MG63 (cell line): ENCODE measurements at places on chromosomes 2 and 18. TPM values are rescaled to one million over a fixed set of nuclear protein-coding genes. Genes with fewer than 3 reads are reported as not detected.
A peak's percentile ranks its signal among the peaks of the same experiment; 100 is the strongest.

GRCh38 chr2:183490914-183491313 is 366.7 kb downstream of the NUP35 start:
- peak; percentile 87 for DNase-seq

DNA sequence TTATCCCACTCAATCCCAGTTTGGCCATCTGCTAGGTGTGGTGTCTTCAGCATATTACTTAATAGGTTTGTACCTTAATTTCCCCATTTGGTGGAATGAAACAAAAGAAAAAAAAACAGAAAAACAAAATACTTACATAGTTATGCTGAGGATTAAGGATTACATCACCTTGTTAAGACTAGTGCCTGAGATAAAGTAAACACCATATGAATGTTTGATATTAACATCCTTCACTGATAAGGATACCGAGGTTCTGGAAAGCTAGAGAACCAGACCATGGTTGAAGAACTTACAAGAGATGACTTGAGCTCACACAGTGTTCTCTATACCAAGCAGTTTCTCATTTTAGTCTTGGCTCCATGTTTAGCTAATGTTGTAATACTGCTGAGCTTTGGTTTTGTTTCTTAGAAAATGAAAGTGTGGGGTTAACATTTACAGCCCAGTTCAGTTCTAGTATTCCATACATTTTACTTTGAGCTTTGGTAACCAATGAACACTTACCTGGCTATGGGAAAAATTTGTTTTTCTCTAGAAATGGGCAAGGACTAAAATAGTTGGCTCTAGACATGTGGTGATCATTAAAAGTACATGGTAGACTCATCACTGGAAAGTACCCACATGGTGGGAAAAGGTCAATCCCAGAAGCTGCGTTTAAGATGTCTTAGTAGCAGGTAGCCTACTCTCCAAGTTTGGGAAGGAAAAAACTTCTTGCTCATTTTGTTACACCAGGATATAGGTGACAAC is 5.8 kb upstream of the GPD2 start:
- DNase-seq = no peak

- no peak for DNase-seq
Observed at GRCh38 chr18:9146224-9146623, 9.6 kb downstream of the ANKRD12 start.

GRCh38 chr2:135664623-135665068 is 77.0 kb upstream of the UBXN4 start:
- no peak for DNase-seq

DNA sequence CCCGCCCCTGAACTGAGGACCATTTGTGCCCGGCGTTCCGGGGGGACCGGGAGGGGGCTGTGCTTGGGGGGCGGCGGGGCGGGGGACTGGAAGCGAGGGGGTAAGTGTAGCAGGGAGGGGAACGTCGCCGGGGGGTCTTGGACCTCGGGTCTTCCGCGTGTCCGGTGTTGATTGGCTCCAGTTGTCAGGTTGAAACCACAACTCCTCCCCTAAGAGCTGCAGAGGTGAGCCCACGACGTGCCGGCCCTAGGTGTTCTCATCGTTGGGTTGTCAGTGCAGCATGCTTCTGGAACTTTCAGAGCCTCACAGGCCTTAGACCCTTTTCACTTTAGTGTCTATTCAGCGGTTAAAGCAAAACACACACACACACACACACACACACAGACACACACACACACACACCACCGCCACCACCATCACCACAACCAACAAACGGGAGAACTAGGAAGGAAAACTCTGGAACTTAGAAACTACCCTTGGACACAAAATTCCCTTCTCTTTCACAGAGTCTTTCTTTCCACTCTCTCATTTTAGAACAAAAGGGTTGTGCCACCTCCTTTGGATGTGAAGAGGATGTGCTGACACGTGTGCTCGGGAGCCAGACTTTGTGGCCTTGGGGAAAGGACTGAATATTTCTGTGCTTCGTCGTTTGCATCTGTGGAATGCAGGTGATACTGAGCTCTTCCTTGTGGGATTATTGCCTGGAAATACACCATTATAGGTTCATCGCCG is 6.7 kb upstream of the DLX2 start:
- no peak for DNase-seq

IKZF2 gene
- 2.5 and 5.2 TPM in 2 replicates for total RNA-seq

LYG1 gene
- not detected in 2 replicates for total RNA-seq

- no peak for DNase-seq
Observed at GRCh38 chr18:34038086-34038485, 186.6 kb downstream of the NOL4 start.

DNA sequence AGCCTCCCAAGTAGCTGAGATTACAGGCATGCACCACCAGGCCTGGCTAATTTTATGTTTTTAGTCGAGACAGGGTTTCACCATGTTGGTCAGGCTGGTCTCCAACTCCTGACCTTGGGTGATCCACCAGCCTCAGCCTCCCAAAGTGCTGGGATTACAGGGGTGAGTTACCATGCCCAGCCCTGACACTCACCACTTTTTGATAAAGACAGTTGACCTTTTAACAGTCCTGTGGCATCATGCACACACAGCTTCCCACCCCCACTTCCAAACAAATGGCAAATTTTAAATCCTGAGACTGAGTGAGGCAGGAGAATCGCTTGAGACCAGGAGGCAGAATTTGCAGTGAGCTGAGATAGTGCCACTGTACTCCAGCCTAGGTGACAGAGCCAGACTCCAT is 6.2 kb upstream of the DNAJB2 start:
- peak; percentile 60 for DNase-seq

GRCh38 chr2:219056896-219057708 is 3.6 kb downstream of the IHH start:
- no peak for DNase-seq

- DNase-seq = no peak
Observed at GRCh38 chr18:44507729-44508325, 172.9 kb upstream of the SETBP1 start.

HS1BP3 gene
- total RNA-seq = 10.9 and 28.0 TPM in 2 replicates

- DNase-seq = no peak
Observed at GRCh38 chr2:16105669-16106281, 165.4 kb downstream of the MYCN start.

KIF5C gene
- 0.13 and 0.96 TPM in 2 replicates for total RNA-seq

GRCh38 chr18:10367836-10368235 is 86.6 kb upstream of the APCDD1 start:
- DNase-seq = no peak

RGPD3 gene
- total RNA-seq = 0.07 TPM in 2 replicates

GRCh38 chr2:8475349-8476031 is 206.4 kb upstream of the ID2 start:
- DNase-seq = no peak

- peak; percentile 19 for DNase-seq
Observed at GRCh38 chr2:101307950-101308431, 510 bp downstream of the RNF149 start.

MPHOSPH10 gene
- 12.5 and 44.0 TPM in 2 replicates for total RNA-seq

REL gene
- total RNA-seq = 0.74 and 3.1 TPM in 2 replicates

SNORC gene
- total RNA-seq = 1.1 and 4.1 TPM in 2 replicates

- DNase-seq = no peak
Observed at GRCh38 chr2:19937004-19937403, 35.2 kb upstream of the TTC32 start.

DNA sequence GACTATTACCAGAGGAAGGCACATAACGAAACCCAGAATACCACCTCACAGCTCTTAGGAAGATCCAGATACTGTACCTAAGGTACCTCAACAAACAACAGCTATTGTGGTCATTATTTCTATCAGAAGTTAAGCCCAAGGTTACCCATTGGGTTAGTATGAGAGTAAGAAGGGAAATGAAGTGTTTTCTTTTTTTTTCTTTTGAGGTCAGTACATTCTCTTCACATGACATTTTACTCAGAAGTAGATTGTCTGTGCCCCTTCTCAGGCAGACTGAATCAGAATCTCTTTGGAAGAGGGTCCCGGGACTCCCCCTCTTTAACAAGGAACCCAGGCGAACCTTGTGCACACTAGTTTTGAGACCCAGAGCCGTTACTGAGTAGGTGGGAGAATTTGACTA is 233.7 kb upstream of the CXCR4 start:
- no peak for DNase-seq

DNA sequence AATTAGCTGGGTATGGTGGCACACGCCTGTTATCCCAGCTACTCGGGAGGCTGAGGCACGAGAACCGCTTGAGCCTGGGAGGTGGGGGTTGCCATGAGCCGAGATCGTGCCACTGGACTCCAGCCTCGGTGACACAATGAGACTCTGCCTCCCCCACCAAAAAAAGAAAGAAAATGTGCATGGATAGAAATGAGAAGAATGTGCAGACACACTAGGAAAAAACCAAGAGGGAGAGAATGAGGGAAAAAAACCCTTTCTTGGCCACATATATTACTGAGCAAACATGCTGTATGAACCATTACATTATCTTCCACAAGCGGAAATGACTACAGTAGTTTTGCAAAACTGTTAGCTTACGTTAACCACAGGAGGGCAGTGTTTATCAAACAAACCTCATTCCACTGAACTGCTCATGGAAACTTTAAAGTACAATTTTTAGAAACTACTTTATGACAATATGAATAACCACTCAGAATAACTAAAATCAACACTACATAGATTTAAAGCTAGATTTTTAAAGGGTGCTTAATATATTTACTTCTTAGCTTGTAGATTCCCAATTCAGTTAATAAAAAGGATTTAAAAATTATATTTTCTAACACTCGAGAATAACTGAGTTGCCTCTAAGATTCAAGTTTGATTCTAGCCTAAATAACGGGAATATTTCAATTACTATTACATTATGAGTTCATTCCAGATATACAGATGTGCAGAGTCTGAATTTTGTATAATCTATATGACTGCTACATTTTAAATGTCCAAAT is 26.4 kb downstream of the ASXL2 start:
- DNase-seq = no peak

LRATD1 gene
- not detected in 2 replicates for total RNA-seq

- peak; percentile 15 for DNase-seq
Observed at GRCh38 chr2:70340761-70341476, 39.1 kb upstream of the FAM136A start.

PPIG gene
- 18.2 and 23.4 TPM in 2 replicates for total RNA-seq

DNA sequence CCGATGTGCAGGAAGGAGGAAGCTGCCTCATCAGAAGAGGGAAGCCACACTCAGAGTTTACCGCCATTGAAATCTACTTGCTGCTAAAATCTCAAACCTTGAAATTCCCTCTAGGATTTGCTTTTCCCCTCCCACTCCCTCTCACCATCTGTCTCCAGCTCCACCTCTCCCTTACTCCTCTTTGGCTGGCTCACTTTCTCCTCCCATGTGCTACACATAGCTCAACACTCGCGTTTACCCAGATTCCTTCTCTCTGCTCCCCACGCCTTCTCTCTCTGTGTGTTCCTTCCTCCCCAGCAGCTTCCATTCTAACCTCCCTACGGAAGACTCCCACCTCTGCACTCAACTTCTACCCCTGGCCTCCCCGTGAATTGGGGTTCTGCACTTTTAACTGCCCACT is 143.1 kb downstream of the DNER start:
- no peak for DNase-seq

- DNase-seq = no peak
Observed at GRCh38 chr2:124027182-124027581, 2.1 kb downstream of the CNTNAP5 start.

GRCh38 chr2:6977113-6977741 is 60.0 kb downstream of the RNF144A start:
- DNase-seq = peak; percentile 75
